ENCODE measurements at places on chromosomes 2 and 18.
A peak's percentile ranks its signal among the peaks of the same experiment; 100 is the strongest.

GRCh38 chr2:156719036-156719435, 282.9 kb downstream of the GPD2 start:
- no peak for DNase-seq

GRCh38 chr2:131085646-131086045, 7.6 kb downstream of the FAM168B start:
- no peak for DNase-seq

- peak; percentile 60 for DNase-seq
Observed at GRCh38 chr2:127083819-127084503, 23.0 kb downstream of the BIN1 start.

GRCh38 chr2:175167076-175167791, 769 bp downstream of the ATF2 start:
- DNase-seq: peak; percentile 63

GRCh38 chr2:206263959-206264603, 10.4 kb upstream of the ZDBF2 start:
- no peak for DNase-seq

- no peak for DNase-seq
Observed at GRCh38 chr2:75253526-75253925, 54.2 kb upstream of the TACR1 start.

DNA sequence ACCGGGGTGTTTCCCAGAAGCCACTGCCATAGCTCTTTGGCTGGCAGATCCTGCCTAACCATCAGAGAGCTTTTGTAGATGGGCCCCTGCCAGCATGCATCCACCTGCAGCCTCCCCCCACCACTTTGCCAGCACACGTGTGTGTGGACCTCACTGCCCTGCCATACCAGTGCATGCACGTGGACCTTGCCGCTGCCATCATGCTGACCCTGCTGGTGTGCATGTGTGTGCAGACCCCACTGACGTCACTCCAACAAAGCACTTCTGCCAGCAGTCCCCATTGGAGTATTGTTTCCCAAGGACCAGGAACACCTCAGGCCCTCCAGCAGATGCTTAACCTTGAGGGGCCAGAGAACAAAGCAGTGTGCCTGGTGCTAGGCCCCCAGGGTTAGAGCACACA, 71.4 kb downstream of the STRADB start:
- DNase-seq: no peak
